ENCODE measurements at places on chromosomes 6 and 20. TPM values are rescaled to one million over a fixed set of nuclear protein-coding genes. Genes with fewer than 3 reads are reported as not detected.
A peak's percentile ranks its signal among the peaks of the same experiment; 100 is the strongest.

The KCNS1 gene
- 0.95 TPM for total RNA-seq

- H3K4me3 ChIP-seq = no peak overlapping the region
- peaks cover 6% of the 10 kb centered on the region for H3K27me3 ChIP-seq
- no peak for DNase-seq
- H3K4me1 ChIP-seq = peaks cover 21% of the 10 kb centered on the region
- H3K36me3 ChIP-seq = peaks cover 16% of the 10 kb centered on the region
- no peak overlapping the region for H3K27ac ChIP-seq
Measured at GRCh38 chr6:30730601-30731435, 10.7 kb downstream of the TUBB start.

DNA sequence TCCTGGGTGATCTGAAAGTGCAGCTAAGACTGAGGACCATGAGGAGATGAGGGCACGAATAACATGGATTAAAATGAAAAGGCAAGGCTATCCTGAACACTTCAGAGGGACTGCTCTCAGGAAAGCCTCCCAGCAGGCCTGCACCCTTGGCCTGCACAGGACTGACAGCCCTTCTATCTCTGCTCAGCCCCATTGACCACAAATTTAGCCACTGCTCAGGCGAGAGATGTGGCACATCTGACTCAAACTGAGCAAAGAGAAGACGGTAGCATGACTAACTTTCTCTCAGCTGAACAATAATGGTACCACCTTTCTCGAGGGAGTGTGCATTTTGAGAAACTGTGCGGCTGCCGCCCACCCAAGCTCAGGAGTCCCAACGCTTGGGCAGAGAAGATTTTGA is 257.5 kb downstream of the ADGB start:
- H3K27ac ChIP-seq = no peak overlapping the region
- H3K4me1 ChIP-seq = peaks cover 30% of the 10 kb centered on the region
- H3K36me3 ChIP-seq = peaks cover 5% of the 10 kb centered on the region
- DNase-seq = no peak
- H3K27me3 ChIP-seq = no peaks in the 10 kb centered on the region

DNA sequence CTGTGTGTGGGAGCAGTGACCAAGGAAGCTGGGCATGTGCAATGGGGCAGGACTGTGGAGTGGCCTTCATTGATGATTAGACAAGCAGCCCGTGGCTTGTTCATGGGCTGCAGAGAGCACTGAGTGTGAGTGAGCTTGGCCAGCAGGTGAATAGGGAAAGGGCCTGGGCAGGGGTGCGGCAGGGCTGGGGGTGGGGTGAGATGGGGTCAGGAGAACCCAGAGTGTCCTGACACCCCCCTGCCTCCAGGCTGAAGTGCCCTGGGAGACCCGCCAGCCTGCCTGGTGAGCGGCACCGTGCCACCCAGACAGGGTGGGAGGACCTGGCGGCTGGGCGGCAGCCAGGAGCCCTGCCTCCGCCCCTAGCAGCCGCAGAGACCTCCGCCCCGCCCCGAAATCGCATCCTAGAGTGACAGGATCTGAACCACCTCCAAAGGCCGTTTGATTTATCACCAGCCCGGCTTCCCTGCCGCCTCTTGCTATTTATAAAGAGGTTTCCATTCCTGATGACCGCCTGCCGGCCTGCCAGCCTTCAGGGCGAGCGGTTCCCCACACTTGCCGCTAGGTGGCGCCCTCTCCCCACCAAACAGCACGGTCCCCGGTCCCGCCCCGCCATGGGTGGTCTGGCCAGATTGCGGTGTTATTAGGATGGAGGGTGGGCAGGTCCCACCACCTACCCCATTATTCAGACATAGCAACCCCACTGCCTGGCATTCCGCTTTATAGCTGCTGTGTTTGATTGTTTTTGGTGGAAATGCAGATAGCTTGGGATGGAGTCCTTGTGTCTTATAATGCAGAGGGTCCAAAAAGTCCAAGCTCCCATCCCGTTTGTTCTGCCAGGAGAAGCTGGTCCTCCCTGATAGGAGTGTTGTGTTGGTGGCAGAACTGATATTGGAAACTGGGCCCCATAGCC is 3.5 kb downstream of the MYLK2 start:
- no peak overlapping the region for H3K4me3 ChIP-seq
- no peaks in the 10 kb centered on the region for H3K36me3 ChIP-seq
- H3K4me1 ChIP-seq = peaks cover 7% of the 10 kb centered on the region
- H3K27me3 ChIP-seq = peaks cover 1% of the 10 kb centered on the region
- peak; percentile 71 for DNase-seq

DNA sequence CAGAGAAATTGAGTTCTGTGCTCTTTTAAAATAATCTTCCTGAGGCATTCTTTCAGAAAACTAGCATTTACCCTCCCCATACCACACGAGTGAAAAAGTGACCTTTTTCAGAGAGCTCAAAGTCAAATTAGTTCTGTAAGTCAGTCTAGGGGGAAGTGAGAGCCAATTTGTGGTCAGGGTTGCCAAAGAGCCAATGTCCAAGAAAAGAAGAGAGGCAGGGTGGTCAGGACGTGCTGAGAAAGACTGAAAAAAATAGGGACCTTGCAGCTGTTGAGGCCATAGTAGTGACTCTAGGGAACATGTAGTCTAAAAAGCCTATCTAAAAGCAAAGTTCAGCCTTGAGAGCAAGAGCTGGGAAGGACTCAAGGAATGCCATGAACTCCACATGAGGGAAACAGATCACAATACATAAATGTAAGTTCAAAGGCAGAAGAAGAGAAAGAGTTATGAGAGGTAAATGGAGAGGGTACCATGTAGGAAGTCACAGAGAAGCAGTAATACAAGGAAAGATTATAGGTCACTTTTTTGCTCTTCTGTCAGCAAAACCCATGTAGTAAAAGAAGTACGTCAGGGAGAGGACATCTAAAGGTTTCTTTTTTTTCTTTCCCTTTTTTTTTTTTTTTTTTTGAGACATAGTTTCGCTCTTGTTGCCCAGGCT is 565.1 kb upstream of the FLRT3 start:
- no peaks in the 10 kb centered on the region for H3K36me3 ChIP-seq
- DNase-seq = no peak
- no peak overlapping the region for H3K27ac ChIP-seq
- no peaks in the 10 kb centered on the region for H3K4me1 ChIP-seq

DNA sequence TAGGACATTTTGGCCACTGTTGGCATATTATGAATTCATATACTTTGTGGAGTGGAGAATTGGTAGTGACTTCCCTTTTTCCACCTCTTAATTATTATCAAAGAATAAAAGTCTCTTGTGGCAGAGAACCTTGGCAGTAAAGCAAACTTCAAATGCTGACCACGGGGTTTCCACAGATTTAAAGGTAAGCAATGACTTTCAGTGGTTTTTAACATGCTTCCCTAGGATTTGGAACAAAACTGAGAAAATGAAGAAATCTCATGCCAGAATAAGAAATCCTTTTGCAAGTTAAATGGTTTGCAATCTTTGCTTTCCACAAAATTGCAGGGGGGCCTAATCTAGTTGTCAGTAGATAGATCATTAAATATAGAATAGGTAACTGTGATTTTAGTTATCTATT is 2.0 kb upstream of the SDC4 start:
- H3K36me3 ChIP-seq = peaks cover 5% of the 10 kb centered on the region
- no peaks in the 10 kb centered on the region for H3K27me3 ChIP-seq
- H3K4me1 ChIP-seq = peaks cover 40% of the 10 kb centered on the region
- DNase-seq = no peak
- no peak overlapping the region for H3K4me3 ChIP-seq

DNA sequence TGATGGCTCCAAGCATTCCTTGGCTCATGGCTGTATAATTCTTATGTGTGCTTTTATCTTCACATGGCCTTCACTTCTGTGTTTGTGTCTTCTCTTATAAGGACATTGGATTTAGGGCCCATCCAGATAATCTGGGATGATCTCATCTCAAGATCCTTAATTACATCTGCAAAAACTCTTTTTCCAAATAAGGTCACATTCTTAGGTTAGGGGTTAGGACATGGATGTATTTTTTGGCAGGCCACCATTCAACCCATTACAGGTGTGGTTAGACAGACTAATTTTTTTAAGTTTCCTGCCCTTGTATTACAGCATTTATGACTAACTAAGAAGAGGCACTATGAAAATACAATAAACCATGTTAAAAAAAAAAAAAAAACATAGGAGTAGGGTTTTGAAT is 254.0 kb downstream of the TPBG start:
- no peak overlapping the region for H3K4me3 ChIP-seq
- no peak overlapping the region for H3K27ac ChIP-seq
- no peaks in the 10 kb centered on the region for H3K4me1 ChIP-seq
- no peaks in the 10 kb centered on the region for H3K36me3 ChIP-seq
- peaks cover 13% of the 10 kb centered on the region for H3K27me3 ChIP-seq
